ENCODE measurements at places on chromosomes 16 and 17.
A peak's percentile ranks its signal among the peaks of the same experiment; 100 is the strongest.

DNA sequence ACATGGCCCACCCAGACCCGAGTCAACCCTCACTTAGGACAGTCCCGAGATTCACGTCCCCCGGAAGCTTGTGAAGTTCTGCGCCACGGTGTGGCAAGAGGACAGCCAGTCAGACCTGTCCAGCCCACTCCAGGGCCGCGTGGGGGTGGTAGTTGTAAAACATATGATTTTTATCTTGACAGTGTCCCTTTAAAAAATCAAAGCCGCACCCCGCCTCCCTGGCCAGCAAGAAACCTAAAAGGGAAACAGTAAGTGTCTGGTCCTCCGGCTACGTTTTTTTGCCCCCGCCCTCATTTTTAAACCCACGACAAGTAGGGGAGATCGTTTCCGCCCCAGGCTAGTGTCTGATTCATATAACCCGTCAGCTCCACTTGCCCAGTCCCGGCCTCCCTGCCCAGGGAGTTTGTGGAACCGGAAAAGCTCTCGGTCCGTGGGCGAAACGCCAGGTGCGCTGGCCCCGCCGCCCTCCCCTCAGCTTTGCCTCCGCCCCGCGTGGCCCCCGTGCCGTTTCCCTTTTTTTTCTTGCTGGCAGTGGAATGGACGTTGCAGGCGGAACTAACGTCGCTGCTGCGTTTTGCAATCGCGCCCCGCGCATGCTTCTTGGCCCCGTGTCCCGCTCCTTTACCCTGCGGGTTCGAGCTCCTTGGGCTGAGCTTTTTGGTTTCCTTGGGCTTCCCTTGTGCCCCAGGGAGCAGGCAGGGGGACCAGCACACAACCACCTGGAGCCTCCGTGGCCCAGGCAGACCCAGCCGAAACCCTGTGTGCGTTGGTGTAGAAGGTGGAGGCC lies 13.3 kb upstream of the NUDT16L1 start:
- no peaks in the 10 kb centered on the region for H3K27me3 ChIP-seq
- H3K27ac ChIP-seq, result peak overlapping the region; percentile 2
- H3K4me1 ChIP-seq, result peaks cover 26% of the 10 kb centered on the region
- H3K4me3 ChIP-seq, result no peak overlapping the region
- peaks cover 47% of the 10 kb centered on the region for H3K36me3 ChIP-seq

GRCh38 chr17:49469831-49470810 lies 25.0 kb upstream of the NGFR start:
- H3K36me3 ChIP-seq, result no peaks in the 10 kb centered on the region
- H3K27ac ChIP-seq, result no peak overlapping the region
- H3K27me3 ChIP-seq, result peaks cover 31% of the 10 kb centered on the region
- H3K4me3 ChIP-seq, result no peak overlapping the region
- no peaks in the 10 kb centered on the region for H3K4me1 ChIP-seq

- no peaks in the 10 kb centered on the region for H3K4me1 ChIP-seq
- no peaks in the 10 kb centered on the region for H3K36me3 ChIP-seq
- no peaks in the 10 kb centered on the region for H3K27me3 ChIP-seq
- H3K4me3 ChIP-seq, result no peak overlapping the region
Observed at GRCh38 chr16:64185954-64186353, 935.9 kb downstream of the CDH11 start.

GRCh38 chr16:66486773-66487579 lies 59.9 kb downstream of the BEAN1 start:
- H3K4me1 ChIP-seq, result peaks cover 7% of the 10 kb centered on the region
- peak; percentile 97 for DNase-seq
- H3K27me3 ChIP-seq, result no peaks in the 10 kb centered on the region

DNA sequence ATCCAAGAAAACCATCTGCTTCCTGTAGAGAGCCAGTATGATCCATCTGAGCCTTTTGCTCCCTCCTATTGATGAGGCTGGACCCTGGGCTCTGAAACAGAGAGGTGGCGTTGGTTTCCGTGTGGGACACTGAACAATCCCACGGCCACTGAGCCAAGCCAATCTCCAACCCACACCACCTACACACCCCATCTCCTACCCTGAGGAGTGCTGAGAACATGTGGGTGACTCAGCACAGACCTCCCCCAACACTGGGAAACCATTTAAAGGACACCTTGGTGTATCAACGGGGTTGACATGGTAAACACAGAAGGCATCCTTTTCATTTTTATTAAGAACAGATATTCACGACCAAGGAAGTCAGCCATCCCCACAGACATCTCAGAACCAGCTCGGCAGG lies 332.1 kb downstream of the SLC39A11 start:
- no peaks in the 10 kb centered on the region for H3K4me1 ChIP-seq
- H3K27me3 ChIP-seq, result no peaks in the 10 kb centered on the region
- H3K36me3 ChIP-seq, result no peaks in the 10 kb centered on the region
- no peak for DNase-seq

Measured in trophoblast cell (in vitro differentiated cells and primary cell).